ENCODE measurements at places on chromosomes 1 and 21. TPM values are rescaled to one million over a fixed set of nuclear protein-coding genes. Genes with fewer than 3 reads are reported as not detected.

GRCh38 chr1:4733446-4734177 lies 79.2 kb downstream of the AJAP1 start:
- no peak for DNase-seq

DNA sequence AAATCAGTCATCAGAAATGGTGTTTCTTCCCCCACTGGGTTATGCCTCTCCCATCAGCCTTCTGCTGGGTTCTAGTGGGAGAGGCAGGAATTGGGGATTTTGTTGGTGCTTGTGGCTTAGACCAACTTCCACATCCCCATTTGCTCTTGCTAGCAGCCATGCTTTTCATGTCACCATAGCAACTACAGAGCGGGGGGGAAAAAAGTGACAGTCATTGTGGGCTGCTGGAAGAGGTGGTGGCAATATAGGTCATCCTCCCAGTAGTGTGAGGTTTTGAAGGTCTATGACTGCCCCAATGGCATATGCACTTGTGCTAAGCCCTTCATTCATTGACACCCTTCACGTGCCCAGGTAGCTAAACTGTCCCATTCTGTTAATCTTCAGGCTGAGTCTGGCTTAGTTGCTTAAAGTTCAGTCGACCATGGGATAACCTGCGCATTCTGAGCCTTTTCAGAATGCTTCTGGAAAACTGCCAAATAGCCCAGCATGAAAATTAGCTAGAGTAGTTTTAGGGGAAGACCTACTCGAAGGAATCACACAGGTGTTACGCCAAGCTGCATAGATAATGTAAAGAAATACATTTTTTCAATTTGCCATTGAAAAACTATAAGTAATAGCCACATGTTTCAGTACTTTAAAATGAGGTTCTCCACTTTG lies 53.7 kb upstream of the ZNF326 start:
- no peak for DNase-seq

GRCh38 chr21:14863745-14864210 lies 201.0 kb downstream of the NRIP1 start:
- no peak for DNase-seq

DNA sequence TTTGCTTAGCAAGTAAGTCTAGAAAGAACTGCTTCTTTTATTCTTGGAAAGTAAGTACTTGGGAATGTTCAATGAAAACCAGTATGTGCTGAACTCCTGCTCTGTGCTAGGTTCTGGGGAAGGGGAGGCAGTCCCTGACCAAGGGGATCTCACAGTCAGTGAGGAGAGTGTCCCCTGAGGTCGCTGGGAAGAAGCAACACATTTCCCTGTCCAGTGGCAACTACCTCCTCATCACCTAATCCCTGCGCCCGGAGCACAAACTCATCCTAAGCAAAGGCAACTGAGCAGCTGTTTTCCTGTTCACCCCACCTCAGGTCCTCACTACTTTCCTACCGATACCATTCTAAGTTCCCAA lies 61.7 kb upstream of the ANGPTL1 start:
- DNase-seq = no peak

- DNase-seq = no peak
These were observed 38.5 kb downstream of the CHD5 start for GRCh38 chr1:6141592-6141991.

DNA sequence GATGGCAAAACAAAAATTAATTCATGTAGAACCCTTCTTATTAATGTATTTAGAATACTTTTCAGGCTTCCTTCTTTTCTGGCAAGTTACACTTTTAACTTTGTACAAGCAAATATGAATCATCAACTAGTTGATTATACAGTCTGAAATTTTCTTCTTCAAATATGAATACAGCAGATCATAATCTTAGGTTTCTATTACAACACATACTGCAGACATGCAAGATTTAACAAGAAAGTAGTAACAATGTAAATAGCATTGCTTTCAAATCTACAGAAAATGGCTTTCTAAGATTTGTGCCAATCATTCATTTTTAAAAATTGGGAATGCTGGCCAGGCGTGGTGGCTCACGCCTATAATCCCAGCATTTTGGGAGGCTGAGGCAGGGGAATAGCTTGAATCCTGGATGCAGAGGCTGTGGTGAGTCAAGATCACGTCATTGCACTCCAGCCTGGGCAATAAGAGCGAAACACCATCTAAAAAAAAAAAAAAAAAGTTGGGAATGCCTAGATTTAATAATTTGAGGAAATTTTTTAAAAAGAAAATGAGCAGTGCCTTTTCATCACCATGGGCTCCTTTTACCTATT lies 68.4 kb upstream of the DPYD start:
- no peak for DNase-seq

DNA sequence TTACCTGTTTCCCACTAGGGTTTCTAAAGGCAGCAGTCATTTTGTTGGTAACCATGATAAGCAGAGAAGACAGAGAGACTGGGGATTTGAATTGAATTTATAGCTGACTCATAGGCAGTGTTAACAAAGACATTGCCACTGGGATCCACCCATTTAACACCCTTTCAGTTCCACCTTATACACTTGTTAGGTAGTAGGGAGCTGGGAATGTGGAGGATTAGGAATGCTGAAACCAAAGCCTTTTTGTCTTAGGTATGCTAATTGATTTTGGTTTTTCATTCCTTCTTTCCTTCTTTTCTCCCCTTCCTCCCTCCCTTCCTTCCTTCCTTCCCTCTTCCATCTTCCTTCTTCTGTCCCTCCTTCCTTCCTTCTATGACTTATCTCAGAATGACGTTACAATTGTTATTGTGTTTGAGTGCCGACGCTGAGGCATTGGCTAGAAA lies 7.5 kb upstream of the EVI5 start:
- DNase-seq = no peak

The S100A9 gene
- polyA plus RNA-seq = not detected

Data from BJ (cell line).